NCI-H446 treated with DMSO at 0.1 percent for 48 hours (cell line): ENCODE measurements at places on chromosomes 1 and 21.

- peak; percentile 35 for DNase-seq
Measured at GRCh38 chr1:59484096-59484495, 187.2 kb downstream of the FGGY start.

DNA sequence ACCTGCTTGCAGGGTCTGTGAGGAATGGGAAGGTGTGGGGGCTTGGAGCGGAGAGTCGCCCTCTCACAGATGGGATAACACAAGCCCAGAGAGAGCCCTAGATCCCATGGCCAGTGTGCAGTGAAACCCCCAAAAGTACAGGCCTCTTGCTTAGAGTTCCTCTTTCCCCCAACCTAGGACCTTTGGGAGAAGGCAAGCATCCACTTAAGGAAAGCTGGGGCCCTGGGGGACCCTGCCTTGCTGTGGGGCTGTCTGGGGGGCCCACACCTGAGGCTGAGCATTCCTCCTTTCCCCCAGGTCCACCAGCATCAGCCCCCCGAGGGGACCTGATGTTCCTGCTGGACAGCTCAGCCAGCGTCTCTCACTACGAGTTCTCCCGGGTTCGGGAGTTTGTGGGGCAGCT is 1.1 kb downstream of the VWA1 start:
- no peak for DNase-seq

- no peak for DNase-seq
Measured at GRCh38 chr1:165524639-165525285, 19.0 kb upstream of the LRRC52 start.

DNA sequence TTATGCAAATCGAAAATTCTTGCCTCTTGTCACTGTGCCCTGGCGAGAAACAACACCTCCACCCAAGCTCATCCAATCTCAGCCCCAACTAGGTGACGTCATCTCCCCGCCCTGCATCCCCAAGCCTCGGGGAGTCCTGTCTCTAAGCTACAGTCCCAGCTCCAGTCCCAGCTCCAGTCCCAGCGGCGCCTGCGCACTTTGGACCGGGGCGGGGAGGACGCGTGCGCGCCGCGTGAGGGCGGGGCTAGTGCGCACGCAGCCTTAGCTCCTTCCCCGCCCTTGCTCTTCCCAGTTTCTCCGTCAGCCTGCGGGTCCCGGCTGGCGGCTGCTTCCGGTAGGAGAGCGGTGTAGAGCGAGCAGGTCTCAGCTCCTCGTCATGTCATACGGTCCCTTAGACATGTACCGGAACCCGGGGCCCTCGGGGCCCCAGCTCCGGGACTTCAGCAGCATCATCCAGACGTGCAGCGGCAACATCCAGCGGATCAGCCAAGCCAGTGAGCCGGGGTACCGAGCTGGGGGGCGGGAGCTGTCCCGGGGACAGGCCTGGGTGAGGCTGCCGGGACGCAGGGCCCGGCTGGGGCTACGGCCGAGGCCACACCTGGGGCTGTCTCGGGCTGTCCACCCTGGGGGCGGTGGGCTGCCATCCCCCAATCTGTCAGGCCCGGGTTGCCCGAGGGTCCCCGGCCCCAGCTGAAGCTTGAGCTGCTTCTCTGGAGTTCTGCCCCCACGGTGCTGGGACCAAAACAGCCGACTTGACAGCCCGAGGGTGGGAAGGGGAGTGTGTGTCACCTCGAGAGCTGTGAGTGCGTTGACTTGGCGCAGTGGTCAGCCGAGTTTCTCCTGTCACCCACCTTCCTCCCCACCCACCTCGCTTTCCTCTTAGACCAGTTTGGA is at the start of gene STX12:
Gene STX12, plus strand, starts transcription at position 288 of the 894 bp plus-strand sequence. Its CDS starts 89 bp downstream, at position 377.
- DNase-seq, result peak; percentile 98

DNA sequence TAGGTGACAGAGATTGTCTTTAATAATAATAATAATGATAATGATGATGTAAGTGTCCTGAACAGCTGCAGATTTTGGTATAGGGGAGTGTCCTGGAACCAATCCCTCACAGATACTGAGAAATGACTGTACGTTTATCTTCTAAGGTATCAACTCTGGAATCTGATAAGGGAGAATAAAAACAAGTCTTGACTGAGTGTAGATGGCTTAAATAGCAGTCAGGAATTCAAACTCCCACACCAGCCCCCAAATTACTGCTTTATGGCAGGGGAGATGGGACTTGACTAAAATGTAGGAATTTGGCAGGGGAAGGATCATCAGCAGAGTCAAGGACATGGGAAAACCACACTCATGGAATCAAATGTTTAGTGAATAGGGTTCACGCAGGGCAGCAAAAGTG is 6.1 kb upstream of the VHLL start:
- DNase-seq, result no peak

DNA sequence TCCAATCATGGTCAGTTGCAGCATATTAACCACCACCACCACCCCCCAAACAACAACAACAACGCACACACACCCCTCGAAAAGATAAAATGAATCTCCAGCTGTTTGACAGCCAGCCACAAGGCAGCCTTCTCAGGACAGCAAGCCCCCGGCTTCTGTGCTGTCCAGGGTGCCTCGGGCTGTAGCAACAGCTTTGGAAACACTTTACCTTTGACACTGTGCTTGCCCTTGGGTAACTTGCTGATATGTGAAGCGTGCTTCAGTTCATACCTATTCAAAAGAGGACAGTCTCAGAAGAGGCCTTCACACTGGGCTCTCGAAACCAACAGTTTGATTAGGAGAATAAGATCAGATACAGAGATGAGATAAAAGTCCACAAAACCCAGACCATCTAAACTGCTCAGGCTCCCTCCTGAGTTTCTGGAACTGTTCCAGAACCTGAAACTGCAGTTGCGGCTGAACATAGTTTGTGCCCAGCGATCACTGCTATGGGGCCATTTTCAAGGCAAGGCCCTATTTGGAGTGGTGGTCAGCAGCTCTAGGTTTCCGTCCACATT is 44.9 kb downstream of the PARP1 start:
- DNase-seq, result no peak

GRCh38 chr1:67626090-67626860 is 58.7 kb upstream of the GADD45A start:
- DNase-seq, result no peak

- DNase-seq, result no peak
Measured at GRCh38 chr21:34086887-34087306, 13.5 kb downstream of the MRPS6 start.

DNA sequence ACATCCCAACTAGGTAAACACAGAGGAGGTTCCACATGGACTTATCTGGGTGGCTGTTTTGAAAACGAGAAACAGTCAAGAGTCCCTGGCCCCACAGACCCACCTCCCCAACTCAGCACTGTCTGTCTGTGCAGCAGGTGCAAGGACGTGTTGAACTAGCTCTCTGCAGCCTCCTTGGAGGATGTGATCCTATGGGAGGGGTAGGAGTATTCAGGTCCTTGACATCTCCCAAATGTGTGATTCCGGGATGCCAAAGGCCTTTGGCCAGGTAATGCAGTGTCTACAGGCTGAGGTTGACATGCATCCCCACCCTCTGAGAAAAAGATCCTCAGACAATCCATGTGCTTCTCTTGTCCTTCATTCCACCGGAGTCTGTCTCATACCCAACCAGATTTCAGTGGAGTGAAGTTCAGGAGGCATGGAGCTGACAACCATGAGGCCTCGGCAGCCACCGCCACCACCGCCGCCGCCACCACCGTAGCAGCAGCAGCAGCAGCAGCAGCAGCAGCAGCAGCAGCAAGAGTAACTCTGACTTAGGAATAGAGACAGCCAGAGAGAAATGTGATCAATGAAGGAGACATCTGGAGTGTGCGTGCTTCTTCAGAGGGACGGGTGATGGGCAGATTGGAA is 151.6 kb upstream of the CAMK1G start:
- DNase-seq, result no peak

GRCh38 chr1:186374303-186375151 is 526 bp downstream of the TPR start:
- DNase-seq, result no peak

DNA sequence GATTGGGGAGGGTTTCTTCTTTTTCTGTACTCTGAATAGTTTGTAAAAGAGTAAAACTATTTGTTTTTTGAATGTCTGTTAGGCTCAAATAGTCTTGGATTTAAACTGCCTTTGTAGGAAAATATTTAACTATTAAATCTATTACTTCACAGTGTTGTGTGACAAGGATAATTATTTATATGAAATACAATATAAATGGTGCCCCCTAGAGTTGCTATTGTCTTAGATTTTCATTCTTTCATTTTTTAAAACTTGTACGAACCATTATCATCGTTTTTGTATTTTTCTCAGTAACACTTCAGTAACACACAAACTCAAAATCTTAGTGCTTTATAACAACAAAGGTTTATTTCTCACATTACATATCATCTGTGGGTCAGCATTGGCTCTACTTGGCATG is 37.4 kb downstream of the C1orf185 start:
- no peak for DNase-seq

DNA sequence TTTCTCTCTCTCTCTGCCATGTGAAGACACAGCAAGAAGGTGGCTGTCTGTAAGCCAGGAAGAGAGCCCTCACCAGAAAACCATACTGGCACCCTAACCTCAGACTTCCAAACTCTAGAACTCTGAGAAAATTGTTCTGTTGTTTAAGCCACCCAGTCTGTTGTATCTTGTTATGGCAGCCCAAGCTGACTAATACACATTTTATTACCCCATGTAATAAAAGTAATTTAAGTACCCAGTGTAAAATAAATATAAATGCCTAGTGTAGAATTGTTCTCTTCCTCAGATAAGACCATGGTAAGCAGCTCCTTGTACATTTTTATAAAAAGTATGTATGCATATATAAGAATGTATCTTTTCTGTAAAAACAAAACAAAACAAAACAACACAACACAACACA is 119.7 kb downstream of the DTL start:
- DNase-seq, result no peak

DNA sequence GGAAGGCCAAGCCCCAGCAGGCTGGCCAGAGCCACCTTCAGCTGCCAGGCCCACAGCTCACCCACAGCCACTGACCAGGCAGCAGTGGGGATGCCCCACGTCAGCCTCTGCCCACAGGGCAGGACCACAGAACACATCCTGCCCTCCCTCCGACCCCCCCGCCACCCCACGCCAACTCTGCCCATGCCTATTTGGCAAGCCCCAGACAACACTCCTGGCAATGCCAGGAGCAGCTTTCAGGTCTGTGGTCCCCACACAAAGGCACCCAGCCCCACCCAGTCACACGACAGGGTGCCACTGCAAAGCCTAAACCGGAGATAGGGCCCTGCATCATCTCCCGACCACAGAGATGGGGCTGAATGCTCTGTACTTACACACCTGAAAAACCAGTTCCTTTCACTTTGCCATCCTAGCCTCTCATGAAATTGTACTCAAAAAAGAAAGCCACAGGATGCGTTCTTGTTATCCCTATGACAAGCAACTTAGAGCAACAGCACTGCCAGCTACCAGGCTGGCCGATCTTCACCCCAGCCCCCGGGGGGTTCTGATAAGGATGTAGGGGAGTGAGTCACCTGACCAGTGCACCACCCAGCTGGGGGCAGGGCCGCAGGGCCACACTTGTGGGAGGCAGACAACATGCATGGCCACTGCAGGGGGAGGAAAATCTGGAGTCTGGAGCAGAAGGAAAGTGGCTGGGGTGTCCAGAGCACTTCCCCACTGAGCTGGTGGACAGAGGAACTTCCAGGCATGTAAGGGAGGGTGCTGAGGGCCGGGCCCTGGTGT is 36.2 kb downstream of the UBE2G2 start:
- no peak for DNase-seq

DNA sequence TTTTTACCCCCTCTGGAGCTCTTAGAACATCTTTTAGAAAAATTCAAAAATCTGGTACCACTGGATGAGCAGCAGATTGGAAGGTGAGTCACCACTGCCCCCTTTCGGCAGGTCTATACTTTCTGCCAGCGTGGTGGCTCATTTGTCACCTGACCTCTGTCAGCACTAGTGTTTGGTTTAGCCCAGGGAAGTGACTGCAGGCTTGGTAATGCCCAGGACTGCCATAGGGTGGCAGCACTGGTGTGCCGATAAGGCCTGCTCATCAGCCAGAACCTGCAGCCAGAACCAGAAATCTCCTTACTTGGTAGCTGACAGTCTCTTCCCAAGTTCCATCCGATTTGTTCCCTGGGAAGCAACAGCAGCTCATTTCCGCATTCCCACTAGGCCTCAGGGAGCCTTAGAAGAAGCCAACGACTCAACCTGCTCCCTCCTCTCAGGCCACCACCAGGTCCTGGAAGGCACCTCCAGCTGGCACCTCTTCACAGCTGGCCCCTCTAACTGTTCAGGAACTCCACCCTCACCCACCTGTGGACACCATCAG is 6.8 kb downstream of the SMIM12 start:
- peak; percentile 92 for DNase-seq

DNA sequence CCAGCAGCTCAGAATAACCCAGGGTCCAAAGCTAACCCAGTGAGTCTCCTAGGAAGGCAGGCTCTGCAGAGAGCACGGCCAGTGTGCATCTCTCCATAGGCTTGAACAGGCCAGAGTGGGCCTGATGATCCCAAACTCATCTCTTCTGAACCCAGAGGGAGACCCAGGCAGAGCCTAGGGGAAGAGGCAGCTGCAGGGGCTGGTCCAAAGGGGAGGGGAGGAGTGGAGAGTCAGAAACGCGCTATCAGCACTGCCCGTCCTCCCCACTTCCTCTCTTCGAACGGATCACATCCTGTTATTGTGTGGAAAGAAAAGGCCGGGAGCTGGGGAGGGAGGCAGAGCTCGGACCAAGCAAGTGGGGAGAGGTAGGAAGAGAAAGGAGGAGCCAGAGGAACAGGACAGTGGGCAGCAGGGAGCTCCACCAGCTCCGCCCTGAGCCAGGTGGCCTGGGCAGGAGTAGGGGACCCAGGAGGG is 20.2 kb downstream of the TAL1 start:
- DNase-seq, result no peak

- DNase-seq, result no peak
Measured at GRCh38 chr1:178337091-178337706, 159.6 kb downstream of the CLEC20A start.

- no peak for DNase-seq
Measured at GRCh38 chr1:117686907-117687306, 81.1 kb downstream of the TENT5C start.

DNA sequence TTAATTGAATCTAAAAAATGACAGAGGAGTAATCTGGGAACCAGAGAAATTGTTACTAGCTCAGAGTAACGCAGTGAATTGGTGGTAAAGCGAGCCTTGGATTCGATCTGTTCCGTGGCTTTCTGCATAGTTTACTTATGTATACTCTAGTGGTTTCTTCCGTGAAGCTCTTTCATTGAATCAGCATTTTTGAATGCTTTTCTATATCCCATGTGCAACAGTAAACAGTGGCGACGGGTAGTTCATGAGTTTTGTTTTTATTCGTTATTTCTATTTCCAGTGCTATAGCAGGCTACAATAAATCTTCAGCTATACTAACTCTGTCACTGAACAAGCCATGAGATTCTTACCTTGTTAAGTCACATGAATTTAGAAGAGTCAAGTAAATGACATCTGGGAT is 14.5 kb upstream of the MAP3K7CL start:
- no peak for DNase-seq

GRCh38 chr1:223226271-223226670 is 83.2 kb upstream of the TLR5 start:
- no peak for DNase-seq

DNA sequence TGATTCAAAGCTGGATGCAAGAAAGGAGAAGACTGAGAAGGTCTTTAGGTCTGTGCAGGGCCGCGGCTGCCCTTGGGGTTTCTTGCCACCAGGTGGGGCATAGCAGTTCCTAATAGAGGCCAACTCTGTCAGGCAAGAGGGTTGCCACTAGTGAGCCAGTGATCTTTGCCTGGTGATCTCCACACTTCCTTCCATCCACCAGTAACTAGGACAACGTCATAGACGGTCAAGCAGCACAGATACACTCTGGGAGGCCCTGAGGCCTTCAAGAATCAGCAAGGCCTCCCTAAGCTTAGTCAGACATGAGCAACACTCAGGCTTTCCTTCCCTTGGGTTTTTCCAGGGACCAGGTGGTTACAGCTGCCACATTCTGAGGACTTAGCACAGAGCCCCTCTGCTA is 32.9 kb upstream of the ATP2B4 start:
- no peak for DNase-seq
